ENCODE measurements at places on chromosomes 5 and 9.

DNA sequence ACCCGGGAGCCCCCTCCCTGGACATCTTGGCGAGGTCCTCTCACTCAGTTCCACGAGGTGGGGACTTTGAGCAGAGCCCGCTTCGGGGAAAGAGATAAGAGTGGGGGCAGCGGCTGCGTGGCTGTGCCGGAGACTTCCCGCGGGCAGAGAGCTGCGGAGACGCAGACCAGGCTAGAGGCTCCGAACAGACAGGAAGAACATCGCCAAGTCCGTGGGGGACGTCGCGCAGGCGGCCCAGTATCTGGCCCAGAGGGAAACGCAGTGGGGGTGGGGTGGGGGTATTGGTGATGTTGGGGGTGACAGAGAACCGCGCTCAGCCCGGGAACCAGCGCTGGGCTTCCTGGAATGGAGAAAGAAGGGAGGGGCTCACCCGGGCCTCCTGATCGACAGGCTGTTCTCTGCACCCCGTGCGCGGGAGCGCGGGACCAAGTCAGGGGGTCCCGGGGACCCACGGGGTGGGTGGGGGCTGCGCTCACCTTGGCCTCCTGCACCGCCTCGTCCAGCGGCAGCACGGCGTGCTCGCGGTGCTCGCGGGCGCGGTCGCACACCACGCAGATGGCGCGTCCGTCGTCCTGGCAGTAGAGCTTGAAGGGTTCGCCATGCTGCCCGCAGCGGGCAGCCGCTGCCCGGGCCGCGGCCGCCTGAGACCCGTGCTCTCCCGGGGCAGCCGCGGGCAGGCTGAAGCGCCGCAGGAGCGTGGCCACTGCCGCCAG lies 727 bp downstream of the TRIM7 start:
- H3K27me3 ChIP-seq: peaks cover 51% of the 10 kb centered on the region
- H3K36me3 ChIP-seq: peaks cover 6% of the 10 kb centered on the region
- peak overlapping the region; percentile 86 for H3K4me3 ChIP-seq

DNA sequence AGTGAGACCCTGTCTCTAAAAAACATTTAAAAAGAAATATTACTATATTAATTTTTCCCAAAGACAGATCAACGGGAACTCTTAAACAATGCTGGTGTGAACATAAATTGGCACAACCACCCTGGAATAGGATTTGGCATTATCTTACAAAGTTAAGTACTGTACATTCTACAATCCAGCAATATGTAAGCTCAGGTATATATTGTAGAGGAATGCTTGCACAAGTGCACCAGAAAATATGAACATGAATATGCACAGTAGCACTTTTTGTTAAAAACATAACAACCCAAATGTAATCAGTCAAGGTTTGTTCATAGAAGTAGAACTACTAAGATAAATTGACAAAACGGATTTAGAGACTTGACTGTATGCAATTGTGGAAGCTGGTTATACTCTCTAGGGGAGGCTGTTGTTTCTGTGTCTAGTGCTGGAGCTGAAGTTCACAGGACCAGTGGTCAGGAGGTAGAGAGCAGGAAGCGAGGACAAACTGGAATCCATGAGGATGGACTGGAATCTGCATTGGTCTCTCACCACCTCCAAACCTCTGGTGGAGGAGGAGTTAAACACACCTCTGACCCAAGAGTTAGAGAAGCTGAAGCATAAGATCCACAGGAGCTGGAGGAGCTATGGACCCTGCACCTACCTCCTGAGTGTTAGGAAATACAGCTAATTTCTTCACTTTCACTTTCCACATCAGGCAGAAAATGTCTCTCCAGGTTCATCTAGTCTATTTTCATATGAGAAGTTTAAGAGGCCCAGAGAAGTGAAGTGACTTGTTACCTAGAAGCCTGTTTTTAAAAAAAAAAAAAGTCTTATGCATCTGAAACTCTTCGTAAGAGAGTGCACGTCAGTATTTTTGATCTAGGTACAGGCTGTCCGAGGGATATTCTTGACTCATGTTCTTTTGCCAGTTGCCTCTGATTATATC lies 20.3 kb upstream of the RIC1 start:
- H3K4me3 ChIP-seq: peak overlapping the region; percentile 79
- DNase-seq: no peak
- peak overlapping the region; percentile 8 for H3K27ac ChIP-seq
- peaks cover 11% of the 10 kb centered on the region for H3K36me3 ChIP-seq

GRCh38 chr5:176908675-176909368 lies 9.7 kb upstream of the HK3 start:
- H3K27ac ChIP-seq: no peak overlapping the region
- no peaks in the 10 kb centered on the region for H3K27me3 ChIP-seq
- DNase-seq: no peak
- H3K4me3 ChIP-seq: no peak overlapping the region
- H3K4me1 ChIP-seq: peaks cover under 1% of the 10 kb centered on the region
- H3K36me3 ChIP-seq: peaks cover 39% of the 10 kb centered on the region

GRCh38 chr5:12113062-12113461 lies 208.8 kb upstream of the CTNND2 start:
- H3K36me3 ChIP-seq: no peaks in the 10 kb centered on the region
- H3K27ac ChIP-seq: no peak overlapping the region
- H3K27me3 ChIP-seq: no peaks in the 10 kb centered on the region
- no peak for DNase-seq
- no peak overlapping the region for H3K4me3 ChIP-seq

GRCh38 chr9:137255448-137256114 lies 454 bp downstream of the NELFB start:
- DNase-seq: no peak
- H3K27me3 ChIP-seq: no peaks in the 10 kb centered on the region
- peak overlapping the region; percentile 82 for H3K27ac ChIP-seq
- H3K36me3 ChIP-seq: peaks cover 13% of the 10 kb centered on the region
- H3K4me3 ChIP-seq: peak overlapping the region; percentile 91
- peaks cover 4% of the 10 kb centered on the region for H3K4me1 ChIP-seq

GRCh38 chr9:20599195-20599594 lies 23.1 kb downstream of the MLLT3 start:
- H3K27ac ChIP-seq: no peak overlapping the region
- H3K4me3 ChIP-seq: no peak overlapping the region
- H3K27me3 ChIP-seq: no peaks in the 10 kb centered on the region
- H3K4me1 ChIP-seq: peaks cover 52% of the 10 kb centered on the region
- H3K36me3 ChIP-seq: peaks cover 15% of the 10 kb centered on the region
- DNase-seq: no peak

DNA sequence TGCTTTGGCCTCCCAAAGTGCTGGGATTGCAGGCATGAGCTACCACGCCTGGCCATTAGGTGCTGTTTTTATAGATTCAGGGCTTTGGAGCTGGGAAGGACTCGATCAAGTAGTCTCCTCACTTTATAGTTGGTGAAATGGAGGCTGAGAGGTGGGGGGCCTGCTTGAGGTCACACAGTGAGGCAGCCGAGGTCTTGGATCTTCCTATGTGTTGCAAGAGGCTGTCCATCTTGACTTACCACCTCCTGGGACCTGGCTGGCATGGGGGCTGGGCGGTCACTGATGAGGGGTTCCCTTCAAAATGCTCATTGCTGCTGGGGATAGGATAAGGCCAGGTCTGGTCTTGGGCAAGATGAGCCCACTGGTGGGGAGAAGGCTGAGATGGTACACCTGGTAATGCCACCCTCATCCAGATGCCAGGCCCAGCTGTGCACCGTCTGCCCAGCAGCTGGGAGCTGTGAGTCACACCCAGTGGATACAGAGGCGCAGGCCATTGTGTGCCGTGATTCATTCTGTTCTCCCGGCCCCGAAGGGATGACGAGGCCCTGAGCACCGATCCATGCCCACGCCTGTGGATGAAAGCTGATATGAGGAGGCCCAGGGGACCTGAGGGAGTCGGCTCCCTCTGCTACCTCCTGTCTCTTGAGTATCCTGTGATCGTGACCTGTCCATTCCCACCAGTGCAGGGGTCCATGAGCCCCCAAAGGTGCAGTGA lies 10.5 kb upstream of the NDST1 start:
- H3K27me3 ChIP-seq: no peaks in the 10 kb centered on the region
- H3K27ac ChIP-seq: no peak overlapping the region
- H3K36me3 ChIP-seq: no peaks in the 10 kb centered on the region
- H3K4me3 ChIP-seq: no peak overlapping the region
- H3K4me1 ChIP-seq: no peaks in the 10 kb centered on the region
- no peak for DNase-seq

DNA sequence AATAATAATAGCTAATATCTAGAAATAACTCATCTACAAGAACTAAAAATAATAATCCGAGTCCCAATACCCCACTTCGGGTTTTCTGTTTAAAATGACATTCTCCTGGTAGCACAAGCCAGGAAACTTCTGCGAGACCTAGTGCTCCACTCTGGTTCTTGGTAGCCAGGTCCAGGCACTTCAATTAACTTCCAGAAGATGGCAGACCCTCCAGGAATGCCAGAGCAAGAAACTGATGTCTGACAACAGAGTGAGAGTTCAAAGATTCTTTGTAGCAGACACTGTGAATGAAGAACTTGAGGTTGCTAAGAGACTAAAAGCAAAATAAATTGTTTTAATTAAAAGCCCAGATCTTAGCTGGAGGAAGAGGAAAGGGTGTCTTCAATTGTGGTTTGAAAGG lies 1963.3 kb upstream of the CDH9 start:
- H3K4me1 ChIP-seq: no peaks in the 10 kb centered on the region
- no peaks in the 10 kb centered on the region for H3K27me3 ChIP-seq
- no peak for DNase-seq
- H3K4me3 ChIP-seq: no peak overlapping the region

DNA sequence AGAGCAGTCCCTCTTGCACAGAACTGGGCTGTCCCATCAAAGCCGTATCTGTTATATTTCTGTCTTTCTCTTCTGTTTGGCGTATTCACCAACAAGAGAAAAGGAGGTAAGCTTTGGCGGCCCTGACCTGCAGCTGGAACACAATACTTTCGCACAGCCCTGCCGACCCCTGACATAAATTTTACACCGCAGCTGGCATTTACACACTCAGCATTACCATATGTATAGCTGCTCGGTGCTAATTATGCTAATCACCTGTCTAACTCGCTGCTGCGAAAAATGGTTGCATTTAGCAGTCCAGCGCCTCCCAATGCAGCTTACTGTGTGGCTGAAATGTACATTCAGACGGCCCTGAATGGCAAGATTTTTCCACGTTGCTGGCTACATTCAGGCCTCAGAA lies 20.8 kb downstream of the PTCH1 start:
- H3K4me1 ChIP-seq: peaks cover 29% of the 10 kb centered on the region
- no peak overlapping the region for H3K4me3 ChIP-seq
- DNase-seq: no peak

- no peak overlapping the region for H3K27ac ChIP-seq
- no peak overlapping the region for H3K4me3 ChIP-seq
- H3K4me1 ChIP-seq: no peaks in the 10 kb centered on the region
- no peaks in the 10 kb centered on the region for H3K36me3 ChIP-seq
These were observed 111.5 kb upstream of the OSMR start for GRCh38 chr5:38734353-38734752.
